Stimulated activated CD8-positive, alpha-beta memory T cell treated with anti-CD3 and anti-CD28 coated beads, Interleukin-15, amount 100 ng/mL, for 24 hours (primary cell): ENCODE measurements at places on chromosomes 7 and 10.

DNA sequence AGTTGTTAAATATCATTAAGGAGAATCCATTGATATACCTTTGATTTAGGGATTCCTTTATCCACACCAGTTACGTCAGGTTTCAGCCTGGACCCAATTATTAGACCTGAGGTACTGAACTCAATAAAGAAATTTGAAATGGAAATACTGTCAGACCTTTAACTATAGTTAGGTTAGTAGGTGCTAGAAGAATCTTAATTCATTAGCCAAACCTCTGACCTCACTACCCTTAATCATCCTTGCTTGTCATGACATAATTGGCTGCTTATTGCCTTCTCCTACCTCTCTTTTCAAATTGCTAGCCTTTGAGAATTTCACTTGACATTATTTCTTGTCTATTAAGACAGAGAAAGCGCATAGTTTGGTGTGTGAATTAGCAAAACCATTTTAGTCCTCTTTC, 27.1 kb downstream of the SMNDC1 start:
- DNase-seq = no peak

GRCh38 chr10:128866551-128866950, 600.5 kb upstream of the MGMT start:
- no peak for DNase-seq

DNA sequence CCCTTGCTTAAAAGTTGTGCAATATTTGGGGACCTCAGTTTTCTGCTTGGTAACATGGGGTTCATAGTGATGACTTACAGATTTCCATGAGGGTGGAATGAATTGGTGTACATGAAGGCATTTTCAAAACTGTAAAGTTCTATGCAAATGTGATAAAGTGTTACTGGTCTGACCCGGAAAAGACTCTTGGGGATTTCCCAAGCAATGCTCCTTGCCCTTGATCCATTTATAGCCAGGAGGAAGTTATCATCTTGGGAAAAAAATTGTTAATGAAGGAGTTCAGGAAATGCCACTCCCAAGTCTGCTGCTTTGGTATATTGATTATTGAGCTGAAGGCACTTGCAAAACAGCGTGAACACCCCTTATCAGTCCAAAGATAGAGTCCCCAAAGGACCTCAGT, 96.3 kb upstream of the ZPBP start:
- no peak for DNase-seq

GRCh38 chr10:124736491-124737136, 7.6 kb downstream of the FAM53B start:
- no peak for DNase-seq

- no peak for DNase-seq
Measured at GRCh38 chr7:105454921-105455320, 66.2 kb upstream of the SRPK2 start.

DNA sequence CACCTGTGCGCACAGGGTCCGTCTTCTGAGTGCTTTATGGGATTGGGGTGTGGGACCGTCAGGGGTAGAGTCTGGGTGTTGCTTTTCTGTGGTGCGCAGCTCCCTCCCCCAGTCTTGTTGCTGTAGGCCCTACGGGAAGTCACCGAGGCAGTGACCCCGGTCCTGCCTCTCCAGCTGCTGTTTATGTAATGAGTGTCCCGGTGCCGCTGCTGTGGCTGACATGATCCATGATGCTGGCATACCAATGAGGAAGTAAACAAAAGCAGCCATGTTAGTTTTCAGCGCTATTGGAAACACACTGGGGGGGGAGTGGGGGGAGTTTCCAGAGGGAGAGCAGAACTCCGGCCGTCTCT, 1.1 kb downstream of the TRIM8 start:
- DNase-seq = no peak

GRCh38 chr7:104946338-104946737, 67.7 kb upstream of the KMT2E start:
- DNase-seq = no peak

DNA sequence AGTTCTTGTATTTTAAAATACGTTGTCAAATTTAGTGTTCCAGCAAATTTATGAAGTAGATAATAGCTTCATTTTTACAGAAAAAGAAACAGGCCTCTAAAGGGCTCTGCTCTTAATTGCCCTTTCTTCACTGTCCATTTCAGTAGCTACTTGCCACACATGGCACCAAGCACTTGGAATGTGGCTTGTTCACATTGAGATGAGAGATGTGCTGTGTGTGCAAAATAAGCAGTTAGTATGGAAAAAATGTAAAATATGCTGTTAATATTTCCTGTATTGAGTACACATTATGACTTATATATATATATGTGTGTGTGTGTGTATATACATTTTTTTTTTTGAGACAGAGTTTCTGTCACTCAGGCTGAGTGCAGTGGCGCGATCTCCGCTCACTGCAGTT, 19.5 kb downstream of the RBM33 start:
- no peak for DNase-seq

- no peak for DNase-seq
Measured at GRCh38 chr7:135976312-135977006, 700 bp downstream of the MTPN start.

DNA sequence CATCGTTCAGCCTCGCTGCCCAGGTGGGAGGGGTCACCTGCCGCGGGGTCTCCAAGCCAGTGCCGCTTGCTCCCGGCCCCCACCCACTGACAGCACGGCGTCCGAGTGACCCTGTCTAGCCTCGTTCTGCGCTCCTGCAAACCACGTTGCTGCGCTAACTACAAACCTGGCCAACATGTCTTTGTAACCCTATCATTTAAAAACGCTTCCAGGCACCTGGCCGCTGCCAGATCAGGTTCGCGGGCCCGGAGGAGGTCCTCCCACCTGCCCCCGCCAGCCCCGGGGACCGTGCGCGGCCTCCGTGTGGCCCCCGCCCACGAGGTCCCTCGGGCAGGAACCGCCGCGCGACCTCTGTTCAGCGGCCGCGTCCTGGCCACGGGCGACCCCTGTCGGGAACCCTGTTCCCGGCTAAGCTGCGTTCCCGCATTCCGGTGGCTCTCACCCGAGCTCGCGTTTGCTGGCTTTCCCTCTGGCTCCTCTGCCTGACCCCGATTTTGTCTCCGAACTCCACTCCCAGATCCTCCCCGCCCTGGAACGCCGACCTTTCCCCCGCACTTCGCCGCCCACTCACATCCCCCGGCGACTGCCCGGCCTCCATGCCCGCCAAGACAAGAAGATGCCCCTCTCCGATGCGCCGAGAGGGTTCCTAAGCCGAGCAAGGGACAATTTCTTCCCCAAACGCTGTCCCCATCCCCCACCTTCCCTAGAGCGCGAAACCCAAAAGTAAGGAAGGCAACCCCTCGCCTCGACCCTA, 2.4 kb downstream of the SFMBT2 start:
- DNase-seq = peak; percentile 12

DNA sequence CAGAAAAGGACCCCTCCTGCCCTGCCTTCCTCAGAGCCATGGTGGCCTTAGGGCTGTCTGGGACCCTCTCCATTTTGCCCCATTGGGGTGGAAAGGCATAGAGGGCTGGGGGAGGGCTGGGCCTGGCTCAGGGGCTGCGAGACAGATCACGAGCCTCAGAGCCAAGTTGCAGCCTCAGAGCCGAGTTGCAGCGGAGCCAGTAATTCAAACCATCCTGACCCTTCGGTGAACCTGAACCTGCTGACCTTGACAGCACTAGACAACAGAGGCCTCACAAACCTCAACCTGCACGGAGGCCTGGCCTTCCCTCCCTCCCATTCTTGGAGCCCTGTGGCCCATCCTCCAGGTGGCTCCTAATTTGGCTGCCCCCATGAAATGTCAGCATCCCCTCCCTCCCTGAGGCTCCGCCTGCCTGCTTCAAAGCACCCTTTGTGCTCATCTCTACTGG, 45.4 kb downstream of the PAX2 start:
- DNase-seq = no peak

DNA sequence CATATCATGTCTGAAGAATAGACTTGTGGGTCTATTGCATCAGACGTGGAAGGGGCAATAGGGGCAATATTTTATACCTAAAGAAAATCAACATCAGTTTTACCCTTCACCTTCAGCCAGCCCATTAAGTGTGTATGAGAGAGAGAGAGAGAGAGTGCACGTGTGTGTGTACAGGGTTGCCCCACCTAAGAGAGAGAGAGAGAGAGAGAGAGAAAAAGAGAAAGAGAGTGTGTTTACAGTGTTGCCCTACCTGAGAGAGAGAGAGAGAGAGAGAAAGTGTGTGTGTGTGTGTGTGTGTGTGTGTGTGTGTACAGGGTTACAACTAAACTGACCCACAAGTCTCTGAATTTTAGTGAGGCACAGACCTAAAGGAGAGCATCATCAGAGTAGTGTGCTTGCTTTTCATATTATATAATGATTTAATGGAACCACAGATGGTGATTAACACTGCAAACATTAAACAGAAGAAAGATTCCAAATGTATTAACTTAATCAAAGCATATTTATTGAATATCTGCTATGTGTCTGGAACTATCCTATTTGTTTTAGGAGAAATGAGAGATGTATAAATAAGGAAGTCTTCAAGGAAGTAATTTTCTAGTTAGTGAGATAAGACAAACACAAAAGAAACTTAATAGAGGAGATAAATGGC, 66.8 kb downstream of the CD36 start:
- no peak for DNase-seq

- DNase-seq = no peak
Measured at GRCh38 chr7:133801341-133801740, 325.8 kb upstream of the LRGUK start.
